GM13976 (cell line): ENCODE measurements at places on chromosomes 2 and 18.

DNA sequence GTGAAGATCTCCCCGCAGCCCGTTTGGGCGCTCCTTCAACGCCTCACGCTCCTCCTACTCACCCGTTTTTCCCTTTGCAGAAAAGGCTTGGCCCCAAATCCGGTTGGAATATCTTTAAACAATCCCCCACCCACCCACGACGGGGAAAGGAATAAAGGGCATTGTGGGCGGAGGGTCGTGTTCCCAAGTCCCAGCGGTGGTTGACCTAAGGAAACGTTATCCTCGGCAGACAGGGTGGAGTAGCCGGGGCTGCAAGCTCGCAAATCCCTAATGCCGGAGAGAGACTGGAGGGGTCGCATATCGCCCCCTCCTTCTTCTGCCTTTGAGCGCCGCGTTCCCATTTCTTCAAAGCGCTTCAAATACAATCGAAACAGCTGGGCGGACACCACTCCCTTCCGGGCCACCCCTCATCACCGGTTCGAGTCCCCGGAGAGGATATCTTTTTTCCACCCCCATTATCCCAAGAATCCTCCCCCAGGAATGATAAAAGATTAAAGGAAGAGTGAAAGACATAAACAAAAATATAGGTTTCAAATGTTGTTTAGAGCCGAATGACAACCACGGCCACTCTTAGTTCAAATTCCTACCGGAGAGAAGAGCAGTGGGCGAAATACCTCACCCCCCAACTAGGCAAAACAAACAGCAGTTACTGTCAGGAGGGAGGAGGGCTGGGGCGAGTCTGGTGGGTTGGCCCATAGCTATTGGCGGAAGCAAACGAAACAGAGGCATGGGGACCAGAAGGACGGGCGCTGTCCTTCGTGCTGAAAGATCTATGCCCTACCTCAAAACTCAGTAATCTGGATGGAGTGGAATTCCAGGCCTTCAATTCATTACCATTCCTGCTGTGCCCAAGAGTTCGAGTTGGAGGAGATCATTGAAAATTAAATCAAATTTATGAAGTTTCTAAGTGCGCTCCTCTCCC, 2.8 kb upstream of the GAD1 start:
- DNase-seq: no peak

- no peak for DNase-seq
Measured at GRCh38 chr2:181332044-181332605, 125.1 kb upstream of the ITGA4 start.

DNA sequence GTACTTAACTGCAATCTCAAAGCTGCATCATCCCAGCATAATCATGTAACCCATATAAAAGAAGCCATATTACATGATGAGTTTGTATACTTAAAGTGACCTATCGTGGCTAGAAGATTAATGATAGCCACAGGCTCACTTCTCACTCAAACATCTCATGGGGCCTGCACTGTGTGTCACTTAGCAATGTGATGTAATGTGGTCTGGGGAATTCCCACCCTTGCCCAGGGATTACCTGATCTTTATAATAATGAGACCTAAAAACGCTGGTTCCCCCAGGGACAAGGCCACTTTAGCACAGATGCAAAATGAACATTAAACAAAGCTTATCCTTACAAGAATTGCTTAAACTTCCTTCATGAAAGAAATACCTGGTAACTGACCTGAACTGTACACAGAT, 427.1 kb upstream of the CNTNAP5 start:
- DNase-seq: no peak

- no peak for DNase-seq
Measured at GRCh38 chr18:48851599-48851960, 99.2 kb downstream of the SMAD7 start.

DNA sequence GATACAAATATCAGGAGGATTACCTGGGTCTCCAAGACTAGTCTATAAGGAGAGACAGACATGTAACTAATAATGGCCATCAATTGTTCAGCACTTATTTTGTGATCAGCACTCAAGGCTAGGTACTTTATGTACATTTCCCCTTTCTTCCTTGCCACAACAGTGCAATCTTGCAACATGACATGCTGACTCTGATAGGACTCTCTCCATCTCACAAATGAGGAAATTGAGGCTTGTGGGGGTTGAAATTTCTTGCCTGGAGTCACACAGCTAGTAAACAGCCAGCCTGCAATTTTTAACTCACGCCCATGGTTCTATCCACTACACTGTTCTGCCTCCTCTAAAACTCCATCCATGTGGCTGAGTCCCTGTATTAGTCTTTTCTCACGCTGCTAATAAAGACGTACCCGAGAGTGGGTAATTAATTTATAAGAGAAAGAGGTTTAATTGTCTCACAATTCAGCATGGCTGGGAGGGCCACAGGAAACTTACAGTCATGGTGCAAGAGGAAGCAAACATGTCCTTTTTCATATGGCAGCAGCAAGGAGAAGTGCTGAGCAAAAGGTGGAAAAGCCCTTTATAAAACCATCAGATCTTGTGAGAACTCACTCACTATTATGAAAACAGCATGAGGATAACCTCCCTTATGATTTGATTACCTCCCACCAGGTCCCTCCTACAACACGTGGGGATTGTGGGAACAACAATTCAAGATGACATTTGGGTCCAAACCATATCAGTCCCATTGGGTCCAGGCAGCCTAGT, 302.4 kb downstream of the PLCL1 start:
- no peak for DNase-seq

- no peak for DNase-seq
Measured at GRCh38 chr2:196361606-196362326, 190.4 kb upstream of the STK17B start.

GRCh38 chr18:74610051-74610615, 12.5 kb downstream of the ZNF407 start:
- no peak for DNase-seq

DNA sequence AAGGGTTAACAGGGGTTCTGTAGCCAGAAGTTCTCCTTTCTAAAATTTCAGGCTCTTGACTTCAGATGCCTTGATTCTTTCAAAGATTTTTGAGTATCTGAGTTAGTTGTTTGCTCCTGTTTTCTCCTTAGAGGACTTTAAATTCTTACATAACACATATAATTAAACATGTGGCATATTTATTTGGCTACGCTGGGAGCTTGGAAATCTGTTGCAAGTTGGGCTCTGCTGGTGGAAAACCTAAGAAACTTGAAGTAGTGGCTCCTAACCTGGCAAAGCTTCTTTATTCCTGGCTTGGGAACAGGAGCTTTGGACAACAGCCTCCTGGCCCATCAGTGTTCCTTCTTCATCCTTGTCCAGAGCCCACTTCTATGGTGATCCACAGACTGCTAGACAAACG, 72.6 kb downstream of the VIT start:
- no peak for DNase-seq

GRCh38 chr2:74005786-74006185, 21.1 kb downstream of the TET3 start:
- DNase-seq: no peak

DNA sequence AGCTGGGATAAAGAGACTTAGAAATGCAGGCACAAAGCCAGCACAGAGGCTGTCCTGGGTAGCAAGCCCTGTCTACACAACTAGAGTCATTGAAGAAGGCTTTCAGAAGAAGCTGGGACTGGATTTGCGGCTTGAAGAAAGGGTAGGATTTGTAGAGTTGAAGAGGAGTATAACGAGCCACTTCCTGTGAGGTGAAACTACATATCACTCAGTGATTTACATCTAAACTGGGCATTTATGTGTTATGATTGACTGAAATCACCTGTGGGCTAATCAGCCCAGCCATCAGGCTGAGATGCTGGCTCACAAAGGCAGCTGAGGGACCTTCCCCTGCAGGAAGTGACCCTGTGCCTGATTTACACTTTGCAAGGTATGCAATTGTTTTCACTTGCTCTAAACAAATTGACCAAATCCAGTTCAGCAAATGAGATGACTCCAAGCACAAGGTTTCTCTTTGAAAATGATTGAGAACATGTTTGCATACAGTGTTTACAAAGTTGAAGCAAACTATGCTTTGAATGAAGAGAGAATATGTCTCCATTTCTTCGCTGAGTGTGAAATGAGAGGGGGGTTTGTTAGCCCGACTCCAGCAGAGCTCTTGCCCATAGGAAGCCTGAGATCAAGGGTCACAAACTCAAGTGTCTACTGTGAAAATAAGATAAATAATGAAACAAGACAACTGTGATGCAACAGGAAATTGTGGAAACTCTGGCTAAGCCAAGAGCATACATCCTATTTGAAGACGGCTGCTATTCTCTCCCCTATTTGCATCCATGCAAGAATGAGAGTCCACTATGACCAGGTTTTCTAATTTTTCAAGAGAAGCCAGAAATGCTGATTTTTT, 69.3 kb upstream of the HK2 start:
- DNase-seq: no peak

DNA sequence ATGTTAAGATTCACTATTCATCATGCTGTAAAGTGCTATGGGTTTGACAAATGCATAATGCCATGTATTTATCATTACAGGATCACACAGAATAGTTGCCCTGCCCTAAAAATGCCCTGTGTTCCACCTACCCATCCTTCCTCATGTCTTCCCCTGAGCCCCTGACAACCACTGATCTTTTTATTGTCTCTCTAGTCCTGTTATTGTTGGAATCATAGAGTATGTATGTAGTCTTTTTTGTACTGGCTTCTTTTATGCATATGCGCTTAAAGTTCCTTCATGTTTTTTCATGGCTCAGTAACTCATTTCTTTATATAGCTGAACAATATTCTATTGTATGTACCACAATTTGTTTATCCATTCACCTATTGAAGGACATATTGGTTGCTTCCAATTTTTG, 20.3 kb downstream of the CCDC150 start:
- no peak for DNase-seq

- no peak for DNase-seq
Measured at GRCh38 chr18:58337686-58338085, 291.2 kb downstream of the ALPK2 start.

GRCh38 chr2:2524348-2524941, 193.4 kb upstream of the MYT1L start:
- DNase-seq: no peak

DNA sequence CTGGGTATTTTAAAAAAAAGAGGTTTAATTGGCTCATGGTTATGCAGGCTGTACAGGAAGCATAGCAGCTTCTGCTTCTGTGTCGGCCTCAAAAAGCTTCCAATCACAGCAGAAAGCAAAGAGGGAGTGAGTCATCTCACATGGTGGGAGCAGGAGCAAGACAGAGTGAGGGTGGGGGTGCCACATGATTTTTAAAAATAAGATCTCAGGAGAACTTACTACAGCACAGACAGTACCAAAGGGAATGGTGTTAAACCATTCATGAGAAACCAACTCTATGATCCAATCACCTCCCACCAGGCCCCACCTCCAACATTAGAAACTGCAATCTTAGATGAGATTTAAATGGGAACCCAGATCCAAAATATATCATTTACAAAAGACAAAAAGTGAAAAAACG, 14.6 kb downstream of the ZNF519 start:
- no peak for DNase-seq

DNA sequence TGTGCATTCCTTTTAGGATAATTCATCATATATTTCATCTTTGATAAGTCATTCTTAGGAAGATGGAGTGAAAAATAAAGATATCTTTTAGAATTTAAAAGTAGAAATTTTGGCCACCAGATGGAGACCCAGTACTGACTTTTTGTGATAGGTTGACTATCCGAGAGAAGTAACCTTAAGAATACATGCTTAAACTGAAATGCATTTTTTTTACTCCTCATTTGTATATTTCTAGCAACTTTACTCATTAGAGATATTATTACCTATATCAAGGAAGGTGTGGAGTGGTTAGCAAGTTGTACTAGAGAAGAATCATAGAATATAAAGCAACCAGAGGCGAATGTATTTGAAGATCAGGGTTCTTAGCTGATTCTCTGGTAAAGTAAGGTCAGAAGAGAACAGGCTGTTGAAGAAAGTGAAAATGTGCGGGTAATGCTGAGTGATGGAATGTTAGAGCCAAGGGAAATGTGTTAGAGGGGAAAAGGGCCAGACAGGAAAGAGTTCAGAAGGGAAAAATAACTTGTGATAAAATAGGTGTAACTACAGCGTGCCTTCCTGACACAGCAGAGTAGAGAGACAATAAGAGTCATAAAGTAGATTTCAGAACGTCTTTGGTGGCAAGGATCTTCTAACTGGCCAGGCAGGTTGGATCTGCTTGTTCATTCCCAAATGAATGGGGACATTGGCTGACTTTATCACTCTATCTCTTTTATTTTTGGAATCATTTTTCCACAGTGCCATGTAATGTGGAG, 52.3 kb downstream of the TDRD15 start:
- no peak for DNase-seq

- DNase-seq: no peak
Measured at GRCh38 chr2:32427672-32428610, 71.1 kb downstream of the BIRC6 start.

DNA sequence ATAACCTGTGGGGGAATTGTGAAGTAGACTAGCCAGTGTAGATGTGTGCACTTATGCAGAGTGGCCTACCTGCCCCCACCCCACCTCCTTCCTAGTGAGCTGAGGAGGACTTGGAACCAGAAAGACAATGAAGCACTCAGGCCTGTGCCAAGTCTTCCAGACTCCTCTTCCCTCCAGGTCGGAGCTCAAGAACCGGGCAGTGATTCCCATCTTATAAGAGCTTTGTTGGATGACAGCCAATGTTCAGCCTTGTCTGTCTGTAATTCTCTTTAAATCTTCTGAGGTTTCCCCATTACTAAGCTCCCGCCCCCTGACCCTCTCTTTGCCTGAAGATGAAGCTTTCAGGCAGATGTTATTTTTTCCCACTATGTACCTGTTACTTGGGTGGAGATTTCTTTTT, 121.0 kb downstream of the SMAD2 start:
- no peak for DNase-seq

- DNase-seq: no peak
Measured at GRCh38 chr18:55120896-55121295, 161.6 kb upstream of the CCDC68 start.

DNA sequence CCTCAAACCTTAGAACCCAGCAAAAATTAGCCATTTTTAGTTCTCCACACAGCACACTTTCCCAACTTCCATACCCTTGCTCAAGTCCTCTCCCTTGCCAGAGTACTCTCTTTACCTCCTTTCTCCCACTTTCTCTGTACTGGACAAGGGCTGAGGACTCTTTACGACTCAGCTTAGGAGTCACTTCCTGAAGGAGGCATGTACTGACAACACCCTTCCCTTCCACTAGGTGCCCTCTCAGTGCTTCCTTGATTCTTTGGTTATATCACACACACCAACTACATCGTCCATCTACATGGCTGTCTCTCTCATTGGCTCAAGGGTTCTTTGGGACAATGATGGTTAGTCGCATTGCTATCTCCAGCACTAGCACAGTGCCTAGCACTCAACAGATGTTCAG, 5.2 kb upstream of the C18orf63 start:
- DNase-seq: no peak

DNA sequence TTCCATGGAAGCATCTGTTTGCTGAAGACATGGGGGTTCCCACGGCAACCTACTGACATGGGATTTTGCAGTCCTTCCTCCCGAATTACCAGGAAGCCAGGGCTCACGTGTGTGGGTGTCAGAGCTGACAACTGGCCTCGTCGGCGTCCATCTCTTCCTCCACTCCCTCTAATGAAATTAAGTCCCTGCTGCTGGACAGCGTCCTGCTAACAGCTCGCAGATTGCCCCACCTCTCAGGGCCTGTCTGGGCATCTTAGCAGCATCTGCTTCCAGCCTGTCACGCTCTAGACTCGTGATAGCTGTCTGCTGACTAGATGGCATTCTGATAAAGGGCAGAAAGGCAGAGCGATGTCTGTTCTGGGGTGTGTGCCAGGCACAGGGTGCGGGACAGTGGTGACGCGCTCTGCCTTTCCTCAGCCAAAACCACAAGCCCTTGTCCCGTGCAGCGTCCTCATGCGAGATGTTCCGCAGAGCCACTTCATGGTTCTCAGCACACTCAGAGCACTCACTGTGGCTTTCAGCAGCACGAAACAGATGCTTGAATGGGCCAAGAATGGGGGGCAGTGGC, 161.1 kb downstream of the ARL4C start:
- DNase-seq: no peak
